Mesothelial cell of epicardium (in vitro differentiated cells): ENCODE measurements at places on chromosomes 2 and 18. TPM values are rescaled to one million over a fixed set of nuclear protein-coding genes. Genes with fewer than 3 reads are reported as not detected.

Gene INHBB
- total RNA-seq: not detected in 3 replicates

Gene AGXT
- not detected in 3 replicates for total RNA-seq

Gene COX7A2L
- total RNA-seq: 82.5 to 85.1 TPM (median 83.0 TPM) in 3 replicates

Gene KCNS3
- 2.4 to 3.1 TPM (median 2.7 TPM) in 3 replicates for total RNA-seq

Gene LINC00305
- total RNA-seq: not detected in 3 replicates

Gene STARD7
- 107 to 109 TPM (median 108 TPM) in 3 replicates for total RNA-seq

Gene HOXD13
- 0.49 to 0.63 TPM (median 0.56 TPM) in 3 replicates for total RNA-seq

Gene TRIM54
- 0.18 to 0.47 TPM (median 0.18 TPM) in 3 replicates for total RNA-seq

Gene MOCOS
- total RNA-seq: 2.2 to 3.2 TPM (median 3.2 TPM) in 3 replicates

Gene HOXD4
- total RNA-seq: 0.67 to 1.4 TPM (median 1.3 TPM) in 3 replicates

Gene DARS1
- total RNA-seq: 81.8 to 85.7 TPM (median 82.6 TPM) in 3 replicates

Gene PLCL1
- 2.0 to 2.8 TPM (median 2.7 TPM) in 3 replicates for total RNA-seq

Gene PCARE
- total RNA-seq: 0.07 to 0.22 TPM (median 0.09 TPM) in 3 replicates

Gene CYTIP
- total RNA-seq: 0.38 TPM in 1 of 3 replicates, not detected in the others

Gene OTOF
- total RNA-seq: 0.16 to 0.40 TPM (median 0.25 TPM) in 3 replicates

Gene SERPINB3
- not detected in 3 replicates for total RNA-seq

Gene TMEM182
- total RNA-seq: 7.1 to 9.1 TPM (median 8.0 TPM) in 3 replicates

Gene COL5A2
- total RNA-seq: 438 to 472 TPM (median 459 TPM) in 3 replicates

Gene SLC4A5
- total RNA-seq: 7.5 to 9.3 TPM (median 9.2 TPM) in 3 replicates

Gene PRADC1
- 5.9 to 6.9 TPM (median 6.6 TPM) in 3 replicates for total RNA-seq

Gene FAM124B
- total RNA-seq: 0.09 TPM in 1 of 3 replicates, not detected in the others

Gene LAMA3
- 6.1 to 7.4 TPM (median 6.7 TPM) in 3 replicates for total RNA-seq

Gene PLGLB2
- 7.4 to 8.1 TPM (median 7.5 TPM) in 3 replicates for total RNA-seq

Gene CNTNAP5
- total RNA-seq: 0.22 to 1.1 TPM (median 0.29 TPM) in 3 replicates

Gene RNF138
- 28.5 to 37.9 TPM (median 31.9 TPM) in 3 replicates for total RNA-seq

Gene MYO3B
- 8.9 to 9.1 TPM (median 9.1 TPM) in 3 replicates for total RNA-seq

Gene MRO
- total RNA-seq: 0.18 to 0.40 TPM (median 0.29 TPM) in 3 replicates

Gene HRH4
- 0.07 TPM in 1 of 3 replicates, not detected in the others for total RNA-seq

Gene SOCS6
- 26.8 to 29.3 TPM (median 27.0 TPM) in 3 replicates for total RNA-seq
